ENCODE measurements at places on chromosomes 4 and X. TPM values are rescaled to one million over a fixed set of nuclear protein-coding genes. Genes with fewer than 3 reads are reported as not detected.

The EMCN gene
- not detected for total RNA-seq

The CLNK gene
- not detected for total RNA-seq

The GPR34 gene
- total RNA-seq, result not detected

The IL21 gene
- total RNA-seq, result not detected

The ARHGEF6 gene
- 20.5 TPM for total RNA-seq

The GPM6B gene
- 1.0 TPM for total RNA-seq

The HTN1 gene
- total RNA-seq, result not detected

The PF4V1 gene
- total RNA-seq, result not detected

The BST1 gene
- total RNA-seq, result 15.7 TPM

The OCIAD1 gene
- total RNA-seq, result 92.8 TPM

The SLC4A4 gene
- total RNA-seq, result 9.8 TPM

The RNF175 gene
- total RNA-seq, result 0.26 TPM

The NXF2B gene
- not detected for total RNA-seq

The CLIC2 gene
- 6.7 TPM for total RNA-seq

The ARHGAP36 gene
- not detected for total RNA-seq

The PHKA1 gene
- total RNA-seq, result 9.1 TPM

The ATP8A1 gene
- total RNA-seq, result 4.8 TPM

The CFI gene
- 10.2 TPM for total RNA-seq

The LAMP2 gene
- 182 TPM for total RNA-seq

The IGSF1 gene
- not detected for total RNA-seq

The CCDC110 gene
- total RNA-seq, result 2.0 TPM

The FGF13 gene
- total RNA-seq, result 4.6 TPM

The N4BP2 gene
- total RNA-seq, result 5.3 TPM

The VCX2 gene
- total RNA-seq, result not detected

The SPANXA1 gene
- total RNA-seq, result not detected

The HOPX gene
- 3.3 TPM for total RNA-seq

The PLA2G12A gene
- 18.0 TPM for total RNA-seq

The FMR1NB gene
- not detected for total RNA-seq

The ZAR1 gene
- total RNA-seq, result not detected
